H4 (cell line): ENCODE measurements at places on chromosomes 2 and 18.

GRCh38 chr18:58937071-58937886 is 72.6 kb downstream of the ZNF532 start:
- no peak for DNase-seq

- no peak for DNase-seq
Observed at GRCh38 chr2:38432820-38433606, 55.9 kb upstream of the ATL2 start.

DNA sequence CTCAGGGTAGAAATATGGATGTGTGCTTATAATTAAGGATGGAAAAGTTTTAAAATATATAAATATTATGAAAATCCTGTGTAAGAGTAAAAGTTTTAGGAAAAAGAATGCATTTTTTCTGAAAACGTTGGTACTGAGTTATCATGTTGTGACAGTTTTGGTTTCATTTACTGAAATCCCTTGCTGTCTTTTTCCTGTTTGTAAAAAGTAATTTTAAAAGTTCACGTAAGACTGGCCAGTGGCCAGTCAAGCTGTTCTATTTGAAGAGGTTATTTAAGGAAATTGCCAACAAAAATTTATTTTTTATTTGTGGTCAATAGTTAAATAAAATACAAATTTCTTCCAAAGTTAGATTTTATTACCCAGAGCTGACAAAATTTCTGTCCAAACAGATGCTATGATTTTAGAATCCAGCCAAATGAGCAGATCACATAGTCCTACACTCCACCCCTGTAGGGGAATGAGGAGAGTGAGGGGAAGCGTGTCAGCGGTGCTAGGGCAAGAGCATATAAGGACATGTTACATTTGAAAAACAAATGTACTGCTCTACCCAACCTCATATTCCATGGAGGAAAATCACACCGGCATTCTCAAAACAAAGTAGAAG is 297.8 kb upstream of the TFPI start:
- no peak for DNase-seq

GRCh38 chr2:55966401-55967118 is 43.0 kb upstream of the EFEMP1 start:
- DNase-seq, result no peak

GRCh38 chr2:144405982-144406788 is 113.7 kb downstream of the ZEB2 start:
- no peak for DNase-seq

- DNase-seq, result peak; percentile 82
Observed at GRCh38 chr2:182068811-182069210, 83.2 kb downstream of the PPP1R1C start.

DNA sequence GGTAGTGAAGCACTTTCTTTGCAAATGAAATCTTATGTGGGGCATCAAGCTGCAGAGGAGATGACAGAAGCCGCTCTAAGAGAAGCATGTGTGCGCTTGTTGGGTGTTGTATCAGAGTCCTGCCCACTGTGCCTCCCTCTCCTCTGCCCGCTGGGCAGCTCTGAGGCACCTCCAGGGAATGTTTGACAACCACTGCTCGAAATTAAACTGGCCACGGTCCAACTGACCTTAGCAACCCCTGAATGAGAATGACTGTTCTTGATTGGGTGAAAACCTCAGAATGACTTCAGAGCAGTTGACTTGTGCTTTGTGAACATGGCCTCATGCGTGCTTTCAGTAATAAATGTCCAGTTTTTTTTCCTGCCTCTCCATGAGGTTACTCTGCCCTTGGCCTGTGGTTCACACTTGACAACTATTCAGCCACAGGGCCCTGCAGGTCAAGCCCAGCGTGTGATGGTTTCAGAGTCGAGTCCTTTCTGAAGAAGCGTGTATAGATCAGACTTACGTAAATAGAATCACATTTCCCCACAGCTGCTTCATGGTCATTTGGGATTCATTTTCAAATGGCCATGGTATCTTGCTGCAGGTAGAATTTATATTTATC is 94.9 kb downstream of the SLC4A3 start:
- DNase-seq, result peak; percentile 30

- no peak for DNase-seq
Observed at GRCh38 chr2:233817361-233817911, 36.9 kb downstream of the HJURP start.

DNA sequence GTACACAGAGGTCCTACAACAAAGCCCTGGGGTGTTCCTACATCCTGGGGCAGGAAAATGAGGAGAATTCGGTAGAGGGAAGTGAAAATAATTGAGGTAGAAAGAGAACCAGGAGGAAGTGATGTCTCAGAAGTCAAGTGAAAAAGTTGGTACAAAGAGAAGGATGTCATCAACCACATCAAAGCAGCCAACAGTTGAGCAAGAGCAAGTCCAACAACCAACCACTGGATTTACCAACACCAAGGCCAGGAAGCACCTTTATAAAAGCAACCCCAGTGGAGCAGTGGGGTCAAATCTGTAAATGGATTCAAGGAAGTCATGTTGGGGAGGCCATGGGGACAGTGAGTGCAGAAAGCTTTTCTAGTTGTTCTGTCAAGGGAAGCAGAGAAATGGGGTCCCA is 360.4 kb downstream of the ZNF516 start:
- no peak for DNase-seq

DNA sequence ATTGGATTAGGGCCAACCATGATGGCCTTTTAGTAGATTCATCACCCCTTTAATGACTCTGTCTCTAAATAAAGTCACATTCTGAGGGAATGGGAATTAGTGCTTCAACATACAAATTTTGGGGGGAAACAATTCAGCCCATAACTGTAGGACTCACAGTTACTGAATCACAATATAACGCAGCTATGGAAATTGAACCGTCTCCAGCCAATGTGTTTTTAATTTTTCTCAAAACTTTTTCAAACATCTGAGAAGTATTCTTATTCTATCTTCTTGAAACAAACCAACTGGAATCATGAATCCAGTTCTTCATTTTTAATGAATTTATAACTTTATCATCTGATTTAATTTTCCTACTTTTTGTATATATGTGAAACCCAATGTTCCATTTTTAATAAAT is 373.1 kb upstream of the SYT4 start:
- DNase-seq, result no peak

DNA sequence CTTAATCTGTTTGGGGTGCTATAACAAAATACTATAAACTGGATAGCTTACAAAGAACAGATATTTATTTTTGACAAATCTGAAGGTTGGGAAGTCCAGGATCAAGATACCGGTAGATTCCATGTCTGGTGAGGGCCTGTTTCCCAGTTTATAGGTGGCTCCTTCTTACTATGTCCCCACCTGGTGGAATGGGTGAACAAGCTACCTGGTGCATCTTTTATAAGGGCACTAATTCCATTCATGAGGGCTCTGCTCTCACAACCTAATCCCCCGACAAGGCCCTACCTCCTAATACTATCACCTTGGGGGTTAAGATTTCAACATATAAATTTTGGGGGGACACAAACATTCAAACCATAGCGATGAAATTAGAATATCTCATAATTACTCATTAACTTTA is 15.6 kb upstream of the NEMP2 start:
- DNase-seq, result no peak

GRCh38 chr2:173099804-173100203 is 24.2 kb downstream of the MAP3K20 start:
- DNase-seq, result no peak

GRCh38 chr2:48346124-48346536 is 183.8 kb upstream of the STON1 start:
- DNase-seq, result peak; percentile 42

DNA sequence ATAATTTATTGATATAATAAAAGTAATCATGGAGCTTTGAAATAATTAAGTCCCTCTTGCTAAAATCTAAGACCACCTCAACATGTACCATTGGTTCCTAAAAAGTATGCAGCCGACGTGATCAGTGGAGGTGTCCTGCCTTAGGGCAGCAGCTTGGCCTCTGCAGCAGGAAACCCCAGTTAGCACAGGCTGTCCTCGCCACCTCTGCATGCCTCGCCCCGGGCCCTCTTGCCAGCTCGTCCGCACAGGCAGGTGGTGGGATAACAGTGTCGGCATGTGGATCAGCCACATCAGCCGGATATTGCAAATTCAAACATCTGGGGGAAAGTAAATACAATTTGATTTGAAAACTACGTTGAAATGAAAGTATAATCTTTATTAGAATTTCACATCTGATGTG is 22.9 kb downstream of the COA5 start:
- no peak for DNase-seq
